ENCODE measurements at places on chromosomes 12 and 14.
A peak's percentile ranks its signal among the peaks of the same experiment; 100 is the strongest.

- no peak for DNase-seq
These were observed 1.2 kb downstream of the PTGER2 start for GRCh38 chr14:52315355-52315718.

- no peak for DNase-seq
These were observed 135.5 kb downstream of the CRADD start for GRCh38 chr12:93812626-93813025.

- no peak for DNase-seq
These were observed 18.8 kb upstream of the SLCO1A2 start for GRCh38 chr12:21353487-21353886.

- DNase-seq: no peak
These were observed 111.2 kb upstream of the NOVA1 start for GRCh38 chr14:26709019-26709418.

DNA sequence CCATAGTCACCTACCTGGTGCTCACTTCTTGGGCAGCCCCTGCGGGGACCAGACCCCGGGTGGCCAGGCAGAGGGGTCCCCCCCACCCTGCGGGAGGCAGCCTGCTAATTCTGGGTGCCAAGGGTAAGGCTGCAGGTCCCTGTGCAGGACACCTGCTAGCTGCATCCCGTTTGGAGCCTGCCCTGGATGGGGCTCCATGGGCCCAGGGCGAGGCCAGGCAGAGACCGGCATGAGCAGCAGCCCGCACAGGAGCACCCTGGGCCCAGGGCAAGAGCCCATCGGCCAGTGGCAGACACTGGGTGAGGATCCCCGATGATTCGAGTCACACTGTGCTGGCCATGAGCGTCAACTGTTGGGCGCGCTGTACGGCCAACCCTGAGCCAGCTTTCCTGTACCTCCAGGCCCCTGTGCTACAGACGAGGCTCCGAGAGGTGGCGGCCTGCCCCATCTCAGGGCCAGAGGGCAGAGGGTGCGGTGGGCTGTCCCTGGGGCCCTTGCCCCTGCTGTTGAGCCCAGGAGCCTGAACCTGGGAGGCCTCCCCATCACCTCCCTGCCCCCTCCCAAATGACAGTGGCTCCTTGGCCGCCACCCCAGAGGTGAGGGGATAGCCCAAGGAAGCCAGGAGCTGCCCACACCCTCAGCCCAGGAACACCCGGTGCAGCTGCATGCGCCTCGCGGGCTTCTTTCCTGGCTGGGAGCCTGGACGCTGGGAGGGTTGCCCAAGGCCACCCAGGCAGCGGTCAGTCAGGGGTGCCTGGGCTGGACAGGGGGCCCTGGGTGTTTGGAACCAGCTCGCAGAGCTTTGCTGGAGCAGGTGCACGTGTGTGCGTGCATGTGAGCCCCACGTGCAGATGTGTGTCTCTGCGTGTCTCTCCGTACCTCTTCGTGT is 47.7 kb downstream of the CYP46A1 start:
- no peak for DNase-seq

DNA sequence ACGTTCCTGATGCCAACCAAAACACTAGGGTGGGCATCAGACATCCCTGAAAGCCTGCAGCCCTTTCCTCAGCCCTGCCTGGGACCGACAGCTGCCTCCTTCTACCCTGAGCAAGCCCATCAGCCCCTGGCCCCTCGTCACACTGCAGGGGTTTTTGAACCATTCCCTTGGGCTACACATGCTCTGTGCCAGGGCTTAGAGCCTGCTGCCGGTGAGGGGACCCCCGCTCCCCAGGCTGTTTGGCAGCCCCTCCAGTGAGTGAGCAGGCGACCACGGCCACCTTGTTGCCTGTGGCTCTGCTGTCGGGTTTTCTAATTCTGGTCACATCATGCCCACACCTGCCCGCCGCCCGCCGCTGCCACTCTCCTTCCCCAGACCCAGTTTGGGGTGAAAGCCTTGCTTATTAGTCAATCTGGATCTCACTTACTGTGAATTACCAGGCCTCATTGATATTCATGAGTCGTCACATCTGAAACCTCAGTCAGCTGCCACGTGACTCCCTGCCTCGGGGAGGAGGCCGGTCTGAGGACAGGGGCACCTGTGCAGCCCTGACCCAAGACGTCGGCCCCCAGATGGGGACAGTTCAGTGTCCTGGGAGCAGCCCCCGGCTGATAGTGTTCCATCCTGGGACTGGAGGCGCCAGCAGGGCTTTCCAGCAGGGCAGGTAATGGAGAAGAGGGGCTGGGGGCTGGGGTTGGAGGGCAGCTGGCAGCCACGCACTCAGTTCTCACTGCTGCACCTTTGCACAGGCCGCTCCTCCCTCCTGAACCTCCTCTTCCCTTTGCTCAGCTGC is 163.0 kb downstream of the RBM19 start:
- no peak for DNase-seq

DNA sequence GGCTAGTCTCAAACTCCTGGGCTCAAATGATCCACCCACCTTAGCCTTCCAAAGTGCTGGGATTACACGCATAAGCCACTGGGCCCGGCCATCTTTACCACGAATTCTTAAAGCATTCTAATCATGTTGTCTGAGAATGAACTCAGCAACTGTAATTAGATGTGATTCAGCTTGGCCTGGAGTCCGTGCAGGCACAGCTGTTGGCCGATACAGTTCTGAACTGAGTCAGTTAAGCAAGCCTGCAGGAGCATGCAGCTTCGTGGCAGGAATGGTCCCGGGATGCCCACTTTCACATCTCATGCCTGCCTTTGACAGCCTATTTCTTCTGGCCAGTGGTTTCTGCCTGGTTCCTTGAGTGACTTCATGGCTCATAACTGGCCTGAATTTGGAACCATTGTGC is 194.1 kb downstream of the ANO6 start:
- no peak for DNase-seq

DNA sequence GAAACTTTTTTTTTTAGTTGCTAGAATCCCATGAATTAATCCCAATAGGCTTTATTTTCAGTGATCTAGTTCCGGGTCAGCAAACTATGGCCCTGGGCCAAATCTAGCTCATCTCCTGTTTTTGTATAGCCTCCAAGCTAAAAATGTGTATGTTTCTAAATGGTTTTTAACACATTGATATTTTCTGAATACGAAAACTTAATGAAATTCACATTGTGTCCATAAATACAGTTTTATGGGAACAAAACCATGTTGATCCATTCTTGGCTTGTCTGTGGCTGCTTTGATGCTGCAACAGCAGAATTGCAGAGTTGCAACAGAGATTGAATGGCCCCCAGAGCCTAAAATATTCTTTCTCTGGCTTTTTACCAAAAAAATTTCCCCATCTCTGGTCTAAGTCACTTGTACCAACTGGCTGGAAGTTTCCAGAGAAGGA is 47.5 kb downstream of the ZNF664 start:
- no peak for DNase-seq

DNA sequence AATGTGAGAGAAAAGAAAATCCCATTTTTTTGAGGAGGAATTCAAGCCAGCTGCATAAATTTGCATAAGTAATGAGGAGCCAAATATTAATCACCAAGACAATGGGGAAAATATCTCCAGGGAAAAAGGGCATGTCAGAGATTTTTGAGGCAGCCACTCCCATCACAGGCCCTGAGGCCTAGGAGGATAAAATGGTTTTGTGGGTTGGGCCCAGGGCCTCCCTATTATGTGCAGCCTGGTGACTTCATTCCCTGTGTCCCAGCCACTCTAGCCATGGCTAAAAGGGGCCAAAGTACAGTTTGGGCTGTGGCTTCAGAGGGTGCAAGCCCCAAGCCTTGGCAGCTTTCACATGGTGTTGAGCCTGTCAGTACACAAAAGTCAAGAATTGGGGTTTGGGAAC is 1051.0 kb upstream of the FOXG1 start:
- DNase-seq: no peak

DNA sequence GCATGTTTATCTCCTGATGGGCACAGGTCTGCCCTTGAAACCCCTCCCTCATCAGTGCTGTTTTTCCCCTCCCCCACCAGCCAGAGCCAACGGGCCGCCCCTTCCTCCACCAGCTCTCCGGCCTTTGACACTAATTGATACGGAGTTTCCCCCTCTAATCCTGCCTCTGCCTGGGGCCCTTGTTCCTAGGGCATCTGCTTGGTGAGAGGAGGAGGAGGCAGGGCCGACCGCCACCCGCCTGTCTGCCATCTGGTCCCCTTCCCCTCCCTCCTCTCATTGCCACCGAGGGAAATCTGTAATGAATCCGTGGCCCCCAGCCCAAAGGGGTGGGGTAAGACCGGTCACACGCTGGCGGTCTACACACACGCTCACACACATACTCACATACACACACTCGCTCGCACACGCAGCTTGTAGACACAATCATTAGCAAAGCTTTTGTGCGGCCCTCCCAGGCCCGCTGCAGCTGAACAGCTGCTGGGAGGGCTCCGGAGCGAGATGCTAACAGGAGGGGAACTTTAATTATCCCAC is 27.4 kb downstream of the SRRM4 start:
- DNase-seq: no peak

DNA sequence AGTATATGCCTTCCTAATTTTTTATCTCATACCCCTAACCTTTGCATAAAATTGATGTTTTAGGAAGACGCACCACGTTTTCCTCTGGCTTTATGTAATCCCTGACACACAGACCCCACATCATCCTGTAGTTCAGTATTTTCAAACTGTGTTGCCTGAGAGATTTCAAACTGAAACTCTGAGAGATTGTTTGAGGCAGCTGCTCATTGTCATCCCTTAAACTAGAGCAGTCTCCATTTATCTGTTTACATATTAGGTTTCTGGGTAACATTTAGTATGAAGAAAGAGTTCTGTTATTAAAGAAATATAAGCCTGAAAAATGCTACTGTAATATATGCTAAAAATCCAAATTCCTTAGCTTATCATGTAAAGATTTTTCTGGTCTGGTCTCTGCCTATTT is 24.3 kb downstream of the MNAT1 start:
- no peak for DNase-seq

GRCh38 chr14:23119363-23120327 is 590 bp upstream of the CEBPE start:
- peak; percentile 71 for DNase-seq

DNA sequence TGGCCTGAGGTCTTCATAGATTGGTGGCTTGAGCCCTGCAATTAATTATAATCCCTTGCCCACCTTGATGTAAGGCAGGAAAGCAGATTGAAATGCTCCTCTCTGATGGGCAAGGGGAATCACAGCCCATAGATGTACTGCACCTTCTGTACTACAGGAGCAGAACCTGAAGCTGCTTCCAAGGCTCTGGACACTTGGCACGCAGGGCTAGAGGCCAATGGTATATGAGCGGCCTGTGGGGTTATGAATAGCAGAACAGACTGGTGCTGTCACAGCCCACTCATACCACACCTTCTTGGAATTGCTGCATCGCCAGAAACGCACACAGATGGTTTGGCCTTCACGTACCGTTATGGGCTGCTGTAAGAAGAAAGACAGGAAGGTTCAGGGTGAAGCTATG is 1.7 kb upstream of the RBM23 start:
- DNase-seq: no peak

DNA sequence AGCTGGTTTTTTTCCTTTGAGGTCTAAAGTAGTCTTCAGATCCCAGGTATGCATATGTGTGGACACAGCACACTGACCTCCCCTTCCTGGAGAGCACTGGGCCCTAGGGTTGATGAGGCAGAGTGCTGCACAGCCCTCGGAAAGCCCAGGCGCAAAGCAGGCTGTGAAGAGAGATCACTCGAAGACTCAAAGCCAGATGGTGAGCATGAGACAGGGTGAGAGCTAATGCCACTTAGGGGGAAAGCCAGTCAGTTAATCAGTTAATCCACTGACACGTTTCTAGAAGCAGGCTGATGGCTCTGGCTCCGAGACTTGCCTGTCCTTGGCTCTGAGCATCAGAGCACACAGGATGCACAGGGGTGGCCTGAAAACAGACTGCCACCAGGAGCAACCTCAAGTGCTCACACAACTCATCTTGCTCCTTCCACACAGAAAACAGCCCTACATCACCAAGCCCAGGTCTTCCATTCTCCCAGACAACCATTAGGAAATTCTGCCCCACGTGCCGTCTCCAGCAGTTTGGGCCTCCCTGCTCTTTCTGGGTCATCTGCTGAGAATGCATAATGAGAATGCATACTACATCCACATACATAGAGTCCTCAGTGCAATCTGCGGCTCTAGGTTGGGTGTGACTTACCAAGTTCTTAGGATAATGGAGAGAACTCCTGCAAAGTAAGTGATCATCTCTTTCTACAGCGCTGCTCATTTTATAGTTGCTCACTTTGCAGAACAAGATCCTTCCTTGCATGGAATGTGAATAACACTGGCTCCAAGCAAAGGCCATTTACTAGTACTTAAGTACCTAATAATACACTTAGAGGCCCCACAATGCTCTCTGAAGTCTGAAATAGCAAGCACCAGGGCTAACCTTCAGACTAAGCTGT is 12.0 kb downstream of the AQP6 start:
- DNase-seq: no peak

DNA sequence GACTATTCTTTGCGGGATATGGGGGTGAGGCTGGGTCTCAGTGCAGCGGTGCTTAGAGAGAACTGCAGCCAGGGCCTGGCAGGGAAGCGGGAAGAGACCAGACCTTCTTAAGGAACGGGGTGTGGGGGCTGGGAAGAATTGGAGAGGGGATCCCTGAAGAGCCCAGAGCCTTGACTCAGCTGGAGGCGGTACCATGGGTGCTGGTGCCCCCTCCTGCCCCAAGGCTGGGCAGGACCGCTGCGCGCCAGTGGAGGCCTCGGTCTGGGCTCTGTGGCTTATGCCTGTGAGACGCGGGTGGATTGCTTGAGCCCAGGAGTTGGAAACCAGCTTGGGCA is 1.3 kb upstream of the RNU7-1 start:
- no peak for DNase-seq

DNA sequence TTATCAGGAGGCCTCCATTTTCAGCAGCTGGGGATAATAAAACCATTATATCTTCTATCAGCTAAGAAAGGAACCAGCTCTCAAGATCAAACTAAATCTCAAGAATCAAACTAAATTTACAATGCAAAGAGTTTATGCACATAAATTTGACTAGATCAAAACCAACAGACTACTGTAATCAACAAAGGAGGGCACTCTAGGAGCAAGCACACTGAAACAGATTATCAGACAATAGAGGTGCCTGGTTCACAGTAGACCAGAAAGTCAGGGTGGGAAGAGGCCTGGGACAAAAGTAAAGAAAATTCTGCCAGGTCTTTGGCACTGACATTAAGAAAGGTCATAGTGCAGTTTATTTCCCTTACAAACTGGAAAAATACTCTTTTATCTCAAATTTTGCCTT is 61.0 kb downstream of the HECTD4 start:
- no peak for DNase-seq

GRCh38 chr12:97466000-97466399 is 3.4 kb downstream of the RMST start:
- DNase-seq: no peak

DNA sequence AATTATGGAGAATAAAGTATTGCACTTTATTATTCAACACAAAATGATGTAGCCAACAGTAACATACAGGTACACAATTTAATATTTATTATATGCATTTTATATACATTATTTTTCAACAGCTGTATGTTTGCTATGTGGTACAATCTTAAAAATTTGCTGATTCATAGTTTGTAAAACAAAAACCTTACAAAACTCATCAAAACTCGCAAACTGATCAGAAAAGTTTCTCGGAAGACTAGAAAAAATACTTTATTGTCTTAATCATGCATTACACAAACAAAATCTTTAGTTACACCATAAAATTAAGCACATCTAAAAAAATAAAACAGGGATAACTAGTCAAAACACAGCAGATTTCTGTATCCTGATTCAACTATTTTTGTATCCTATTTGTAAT is 19.5 kb downstream of the COCH start:
- DNase-seq: no peak

- peak; percentile 24 for DNase-seq
These were observed at the start of gene NTN4 for GRCh38 chr12:95790033-95790916. Gene NTN4 (minus strand): TSS chr12:95790764. CDS start chr12:95790309, 455 bp downstream.

- no peak for DNase-seq
These were observed 37.4 kb upstream of the BATF start for GRCh38 chr14:75484711-75485429.

GRCh38 chr12:123705935-123706334 is 6.2 kb upstream of the ATP6V0A2 start:
- no peak for DNase-seq

All from CD4-positive, alpha-beta T cell treated with Interleukin-17A for 4 hours (primary cell).